Adrenal gland (tissue), 19 donors: ENCODE measurements at places on chromosomes 13 and 19. TPM values are rescaled to one million over a fixed set of nuclear protein-coding genes. Genes with fewer than 3 reads are reported as not detected.

The PRX gene
- 7.5 TPM for total RNA-seq

DNA sequence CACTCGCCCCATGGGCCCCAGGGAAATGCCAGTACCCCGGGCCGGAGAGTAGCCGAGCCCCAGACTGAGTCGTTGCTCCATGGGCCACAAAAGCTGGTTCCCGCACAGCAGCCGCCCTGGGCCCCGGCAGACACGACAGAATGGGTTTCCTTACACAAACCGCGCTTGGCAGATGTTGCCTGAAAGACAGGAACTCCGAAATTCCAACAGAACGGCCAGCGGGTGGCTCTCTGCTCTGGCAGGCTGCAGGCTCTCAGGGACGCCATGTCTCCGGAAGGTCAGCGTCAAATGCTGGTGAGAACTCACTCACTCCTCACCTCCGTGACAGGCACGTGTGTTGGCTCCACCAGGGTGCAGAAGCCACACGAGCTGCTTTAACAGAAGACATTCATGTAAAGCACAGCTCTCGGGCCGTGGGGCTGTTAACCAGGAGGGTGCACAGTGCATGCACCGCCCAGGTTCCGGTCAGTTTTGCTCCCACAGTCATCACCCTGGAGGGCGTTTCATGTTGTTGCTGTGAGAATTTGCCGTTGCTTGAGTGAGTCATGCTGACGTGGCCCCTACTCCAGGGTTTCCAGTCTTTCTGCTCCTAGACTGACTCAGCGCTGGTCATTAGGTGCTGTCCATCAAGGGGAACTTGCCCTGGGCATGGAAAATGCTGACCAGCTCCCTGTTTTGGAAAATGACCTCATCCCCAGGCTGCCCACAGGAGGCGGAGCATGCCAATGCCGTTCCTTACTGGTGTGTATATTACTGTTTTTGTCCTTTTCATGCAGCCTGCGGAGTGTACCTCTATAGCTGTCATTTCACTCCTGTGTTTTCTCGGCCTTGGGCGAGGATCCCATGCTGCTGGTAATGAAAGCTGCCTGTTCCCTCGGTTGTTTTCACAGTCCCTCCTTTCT is 44.8 kb downstream of the ANKRD10 start:
- H3K36me3 ChIP-seq: no peaks in the 10 kb centered on the region
- DNase-seq: peak; percentile 95
- H3K27ac ChIP-seq: peak overlapping the region; percentile 92
- no peaks in the 10 kb centered on the region for H3K27me3 ChIP-seq

DNA sequence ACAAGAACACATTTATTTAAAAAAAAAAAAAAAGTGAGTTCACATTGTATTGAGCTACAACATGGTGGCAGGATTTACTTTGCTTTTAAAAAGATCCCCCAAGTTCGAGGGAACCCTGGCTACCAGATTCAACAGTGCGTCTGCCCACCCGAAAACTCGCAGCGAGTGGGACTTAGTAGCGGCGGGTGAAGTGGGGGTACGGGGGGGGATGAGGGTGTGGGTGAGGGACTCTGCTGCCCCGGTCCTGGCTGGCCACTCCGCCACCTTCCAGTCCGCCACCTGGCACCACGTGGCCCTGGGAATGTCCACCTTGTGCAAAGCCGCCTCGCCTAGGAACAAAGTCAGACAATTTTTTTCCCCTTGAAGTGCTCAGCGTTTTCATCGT is 19.3 kb upstream of the TINCR start:
- no peak for DNase-seq
- H3K36me3 ChIP-seq: no peaks in the 10 kb centered on the region
- H3K4me1 ChIP-seq: no peaks in the 10 kb centered on the region
- H3K4me3 ChIP-seq: no peak overlapping the region

DNA sequence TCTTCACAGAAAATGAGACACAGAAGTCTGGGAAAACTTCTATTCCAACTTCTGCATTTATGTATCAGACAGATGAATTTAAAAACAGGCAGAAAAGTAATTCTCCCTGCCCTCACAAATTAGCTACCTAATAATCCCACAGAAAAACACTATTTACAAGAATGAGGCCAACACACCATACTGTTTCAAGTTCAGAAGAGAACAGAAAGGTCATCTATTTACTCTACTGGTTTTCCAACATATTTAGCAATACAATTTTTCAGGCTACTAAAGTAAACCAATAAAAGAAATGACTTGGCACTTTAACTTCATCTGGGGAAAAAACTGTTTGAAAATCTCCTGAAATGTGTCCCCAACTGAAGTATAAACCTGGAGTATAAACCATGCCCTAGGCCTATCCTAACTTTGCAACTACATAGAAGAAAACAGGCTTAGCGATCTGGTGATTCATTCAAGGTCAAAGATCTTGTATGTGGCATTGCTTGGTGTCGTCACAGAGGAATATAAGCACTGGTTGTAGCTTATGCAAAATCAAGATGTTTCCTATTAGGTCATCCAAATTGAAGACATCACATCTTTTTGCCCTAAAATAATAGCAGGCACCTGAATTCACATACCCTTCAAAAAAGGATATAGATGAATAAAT is 20.1 kb upstream of the EBPL start:
- H3K4me3 ChIP-seq: no peak overlapping the region
- peaks cover 5% of the 10 kb centered on the region for H3K4me1 ChIP-seq
- H3K36me3 ChIP-seq: peaks cover 16% of the 10 kb centered on the region
- no peaks in the 10 kb centered on the region for H3K27me3 ChIP-seq
- no peak for DNase-seq

GRCh38 chr19:41758846-41759245 is 3.5 kb downstream of the CEACAM6 start:
- no peak overlapping the region for H3K27ac ChIP-seq
- no peaks in the 10 kb centered on the region for H3K36me3 ChIP-seq
- DNase-seq: no peak
- H3K4me1 ChIP-seq: no peaks in the 10 kb centered on the region
- no peaks in the 10 kb centered on the region for H3K27me3 ChIP-seq
- no peak overlapping the region for H3K4me3 ChIP-seq

DNA sequence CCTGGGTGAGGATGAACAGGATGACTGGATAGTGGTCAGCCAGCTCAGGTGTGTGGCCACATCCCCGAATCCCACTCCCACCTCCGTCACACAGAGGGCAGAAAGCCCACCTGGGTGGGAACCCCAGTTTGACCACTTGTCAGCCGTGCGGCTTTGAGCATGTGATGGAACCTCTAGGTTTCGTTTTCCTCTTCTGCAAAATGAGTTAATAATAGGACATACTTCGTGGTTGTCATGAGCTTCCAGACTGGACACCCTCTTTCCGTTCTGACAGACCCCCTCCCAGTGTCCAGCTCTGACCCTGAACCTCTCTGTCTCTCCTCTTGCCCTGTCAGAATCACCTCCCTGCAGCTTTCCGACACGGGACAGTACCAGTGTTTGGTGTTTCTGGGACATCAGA is 1.8 kb downstream of the AXL start:
- H3K27ac ChIP-seq: peak overlapping the region; percentile 92
- no peaks in the 10 kb centered on the region for H3K27me3 ChIP-seq

DNA sequence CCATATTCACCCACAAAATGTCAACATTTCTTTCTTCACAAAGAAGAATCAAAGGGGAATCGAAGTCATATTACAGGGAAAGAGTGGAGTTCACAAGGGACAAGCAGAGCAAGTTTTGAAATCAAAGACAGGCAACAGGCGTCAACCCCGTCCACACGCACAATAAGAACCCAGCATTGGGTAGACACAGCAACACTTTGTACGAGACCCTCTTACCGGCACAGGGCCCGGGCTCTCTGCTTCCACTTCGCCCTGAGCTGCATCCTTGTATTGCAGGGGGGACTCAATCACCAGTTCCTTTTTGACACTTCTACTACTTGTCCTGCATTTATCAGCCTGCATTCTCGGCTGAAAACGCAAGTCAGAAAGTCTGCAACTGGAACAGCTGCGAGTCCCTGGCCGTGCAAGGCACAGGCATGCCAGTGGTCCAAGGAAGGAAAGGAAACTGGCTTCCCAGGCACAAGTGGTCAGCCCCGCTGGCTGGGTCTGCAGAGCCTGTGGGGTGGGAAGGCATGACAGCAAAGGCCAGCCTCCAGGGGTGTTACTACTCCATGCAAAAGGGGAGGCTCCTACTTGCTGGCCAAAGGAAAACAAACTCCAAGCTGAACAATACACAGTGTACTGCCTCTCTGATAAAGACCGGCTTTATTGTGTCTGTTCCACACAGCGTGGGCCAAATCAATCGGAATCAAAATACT is at the start of gene DOCK9:
TSS of gene DOCK9 (minus strand) at position 497 of the 698 bp plus-strand sequence. CDS start at position 342, 155 bp downstream.
- H3K27ac ChIP-seq: no peak within 1 kb of the TSS
- no peak for DNase-seq
- H3K36me3 ChIP-seq: no peaks in the 10 kb centered on the region
- H3K27me3 ChIP-seq: no peaks in the 10 kb centered on the region
- H3K4me3 ChIP-seq: no peak within 1 kb of the TSS
